Endothelial cell (in vitro differentiated cells): ENCODE measurements at places on chromosomes 4 and X.

DNA sequence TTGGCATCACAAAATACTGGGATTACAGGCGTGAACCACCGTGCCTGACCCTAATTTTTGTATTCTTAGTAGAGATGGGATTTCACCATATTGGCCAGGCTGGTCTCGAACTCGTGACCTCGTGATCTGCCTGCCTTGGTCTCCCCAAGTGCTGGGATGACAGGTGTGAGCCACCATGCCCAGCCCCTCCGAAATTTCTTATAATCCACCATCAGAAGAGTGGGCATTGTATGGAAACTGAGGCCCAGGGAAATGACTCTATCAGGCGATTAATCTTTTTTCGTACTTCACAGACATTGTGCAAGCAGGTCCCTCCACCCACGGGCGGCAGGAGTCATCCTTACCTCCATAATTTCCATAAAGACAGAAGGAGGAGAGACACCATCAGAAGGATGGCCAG lies 16.0 kb downstream of the CRLF2 start:
- no peaks in the 10 kb centered on the region for H3K4me1 ChIP-seq
- peaks cover 3% of the 10 kb centered on the region for H3K36me3 ChIP-seq
- H3K27me3 ChIP-seq: peaks cover 10% of the 10 kb centered on the region
- DNase-seq: no peak

- no peak overlapping the region for H3K4me3 ChIP-seq
- H3K36me3 ChIP-seq: no peaks in the 10 kb centered on the region
- no peak overlapping the region for H3K27ac ChIP-seq
These were observed 105.2 kb upstream of the FGF16 start for GRCh38 chrX:77342004-77342403.

GRCh38 chr4:76649086-76649485 lies 214.1 kb downstream of the SHROOM3 start:
- H3K4me1 ChIP-seq: no peaks in the 10 kb centered on the region
- H3K27ac ChIP-seq: no peak overlapping the region
- no peak overlapping the region for H3K4me3 ChIP-seq
- H3K27me3 ChIP-seq: peaks cover 1% of the 10 kb centered on the region

- H3K4me3 ChIP-seq: no peak overlapping the region
- no peak overlapping the region for H3K27ac ChIP-seq
- no peak for DNase-seq
- H3K4me1 ChIP-seq: peaks cover 25% of the 10 kb centered on the region
- H3K27me3 ChIP-seq: no peaks in the 10 kb centered on the region
These were observed 73.5 kb downstream of the ANXA3 start for GRCh38 chr4:78625073-78625472.

GRCh38 chr4:170139764-170140163 lies 50.0 kb upstream of the AADAT start:
- peaks cover 7% of the 10 kb centered on the region for H3K27me3 ChIP-seq
- no peak for DNase-seq
- H3K4me1 ChIP-seq: no peaks in the 10 kb centered on the region
- no peak overlapping the region for H3K4me3 ChIP-seq
- H3K27ac ChIP-seq: no peak overlapping the region

GRCh38 chrX:148309413-148309812 lies 191.0 kb upstream of the AFF2 start:
- H3K27ac ChIP-seq: no peak overlapping the region
- no peak for DNase-seq
- no peaks in the 10 kb centered on the region for H3K36me3 ChIP-seq
- no peaks in the 10 kb centered on the region for H3K27me3 ChIP-seq
